DMS153 (cell line): ENCODE measurements at places on chromosomes 11 and 22.
A peak's percentile ranks its signal among the peaks of the same experiment; 100 is the strongest.

- no peak for DNase-seq
These were observed 10.4 kb downstream of the SPON1 start for GRCh38 chr11:13972944-13973343.

DNA sequence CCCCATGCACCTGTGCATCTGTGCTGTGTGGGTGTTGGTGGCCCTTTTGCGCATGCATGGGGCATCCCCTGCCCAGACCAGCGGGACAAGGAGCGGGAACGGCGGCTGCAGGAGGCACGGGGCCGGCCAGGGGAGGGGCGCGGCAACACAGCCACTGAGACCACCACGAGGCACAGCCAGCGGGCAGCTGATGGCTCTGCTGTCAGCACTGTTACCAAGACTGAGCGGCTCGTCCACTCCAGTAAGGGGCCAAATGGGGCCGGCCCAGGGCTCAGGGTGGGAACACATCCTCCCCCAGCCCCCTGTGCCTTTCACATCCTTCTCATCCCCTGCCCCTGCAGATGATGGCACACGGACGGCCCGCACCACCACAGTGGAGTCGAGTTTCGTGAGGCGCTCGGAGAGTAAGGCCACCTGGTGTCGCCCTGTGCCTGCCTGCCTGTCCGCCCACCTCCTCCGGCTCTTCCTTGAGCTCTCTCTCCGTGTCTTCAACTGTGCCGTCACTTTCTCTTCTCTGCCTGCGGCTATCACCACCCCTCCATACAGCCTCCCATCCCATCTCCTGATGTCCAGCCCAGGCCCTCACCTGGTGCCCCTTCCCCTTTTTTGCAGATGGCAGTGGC is 10.6 kb downstream of the SELENOM start:
- no peak for DNase-seq

DNA sequence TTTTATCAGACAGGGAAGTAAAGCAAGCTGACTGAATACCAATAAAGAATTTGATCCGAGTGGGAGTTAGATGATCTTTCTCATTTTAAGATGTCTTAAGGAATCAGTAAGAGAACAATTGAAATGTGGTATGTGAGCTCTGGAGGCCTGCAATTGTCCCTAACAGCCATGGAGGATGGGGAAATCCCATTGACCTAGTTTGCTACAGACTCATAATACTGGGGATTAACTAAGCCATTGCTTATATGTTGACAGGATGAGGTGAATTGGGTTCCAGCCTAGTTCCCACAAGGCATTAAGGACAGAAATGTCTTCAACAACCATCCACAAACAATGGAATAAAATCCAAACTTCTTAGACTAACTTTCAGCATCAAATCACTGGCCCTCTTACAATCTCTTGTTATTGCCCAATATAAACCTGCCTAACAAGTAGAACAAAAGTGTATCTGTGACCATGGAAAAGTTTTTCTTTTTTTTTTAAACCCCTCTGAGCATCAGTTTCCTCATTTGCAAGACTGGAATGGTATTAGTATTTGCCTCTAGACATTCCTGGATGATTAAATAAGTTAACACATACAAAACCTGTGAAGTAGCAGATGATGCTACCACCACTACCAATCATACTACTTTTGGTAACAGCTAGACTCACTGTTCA is 773.2 kb downstream of the DLG2 start:
- DNase-seq: no peak

GRCh38 chr22:36816636-36817524 is at the start of gene PVALB:
Gene PVALB (minus strand): TSS chr22:36817035. CDS start chr22:36817005, 30 bp downstream.
- no peak for DNase-seq

- DNase-seq: peak; percentile 53
These were observed 23.4 kb upstream of the SHISAL1 start for GRCh38 chr22:44335903-44336803.

- DNase-seq: no peak
These were observed 786 bp upstream of the ANKRD42 start for GRCh38 chr11:83192606-83193245.

GRCh38 chr11:6746626-6747025 is 25.1 kb downstream of the OR2AG2 start:
- no peak for DNase-seq

- DNase-seq: no peak
These were observed 651.7 kb downstream of the NELL1 start for GRCh38 chr11:21321072-21321471.

DNA sequence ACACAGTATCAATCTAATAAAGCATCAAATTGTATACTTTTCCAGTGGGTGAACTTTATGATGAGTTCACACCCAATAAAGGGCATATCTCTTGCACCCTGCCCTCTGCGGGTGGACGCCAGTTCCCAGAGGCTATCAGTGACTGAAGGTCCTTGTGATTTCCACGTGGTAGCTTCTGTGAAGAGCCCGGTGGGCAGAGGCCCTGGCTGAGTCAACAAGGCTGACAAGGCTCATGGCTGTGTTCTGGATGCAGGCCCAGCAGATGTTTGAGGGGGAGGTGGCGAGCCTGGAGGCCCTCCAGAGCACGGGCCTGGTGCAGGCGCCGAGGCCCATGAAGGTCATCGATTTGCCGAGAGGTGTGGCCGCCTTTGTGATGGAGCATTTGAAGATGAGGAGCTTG is 71.4 kb downstream of the PIWIL3 start:
- DNase-seq: peak; percentile 87

GRCh38 chr11:109148669-109149068 is 273.3 kb upstream of the C11orf87 start:
- DNase-seq: no peak

GRCh38 chr22:49628391-49629260 is 199.0 kb downstream of the BRD1 start:
- peak; percentile 22 for DNase-seq

- DNase-seq: no peak
These were observed 35.7 kb upstream of the GAB2 start for GRCh38 chr11:78453140-78453935.

GRCh38 chr11:68983801-68984200 is 3.0 kb upstream of the MRGPRD start:
- no peak for DNase-seq

DNA sequence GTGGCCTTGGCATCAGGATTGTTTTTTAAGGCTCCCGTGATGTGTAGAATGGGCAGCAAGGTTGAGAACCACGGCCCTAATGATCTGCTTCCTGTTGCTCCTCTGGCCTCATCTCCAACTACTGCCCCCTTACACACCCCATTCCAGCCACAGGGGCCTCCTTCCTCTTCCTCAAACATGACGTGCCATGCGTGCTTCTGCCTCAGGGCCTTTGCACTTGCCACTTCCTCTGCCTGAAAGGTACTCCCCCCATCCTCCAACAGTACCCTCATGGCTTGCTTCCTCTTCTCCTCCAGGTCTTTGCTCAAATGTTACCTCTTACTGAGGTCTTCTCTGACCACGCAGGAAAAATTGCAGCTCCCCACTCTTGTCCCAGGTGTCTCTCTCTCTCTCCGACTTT is 93.9 kb upstream of the CSNK2A3 start:
- DNase-seq: no peak

- peak; percentile 95 for DNase-seq
These were observed 127.6 kb upstream of the PARVA start for GRCh38 chr11:12249590-12250260.

- DNase-seq: no peak
These were observed 54.3 kb downstream of the IGSF9B start for GRCh38 chr11:133902506-133902905.

GRCh38 chr11:120867988-120868387 is 155.9 kb upstream of the TBCEL start:
- DNase-seq: no peak

DNA sequence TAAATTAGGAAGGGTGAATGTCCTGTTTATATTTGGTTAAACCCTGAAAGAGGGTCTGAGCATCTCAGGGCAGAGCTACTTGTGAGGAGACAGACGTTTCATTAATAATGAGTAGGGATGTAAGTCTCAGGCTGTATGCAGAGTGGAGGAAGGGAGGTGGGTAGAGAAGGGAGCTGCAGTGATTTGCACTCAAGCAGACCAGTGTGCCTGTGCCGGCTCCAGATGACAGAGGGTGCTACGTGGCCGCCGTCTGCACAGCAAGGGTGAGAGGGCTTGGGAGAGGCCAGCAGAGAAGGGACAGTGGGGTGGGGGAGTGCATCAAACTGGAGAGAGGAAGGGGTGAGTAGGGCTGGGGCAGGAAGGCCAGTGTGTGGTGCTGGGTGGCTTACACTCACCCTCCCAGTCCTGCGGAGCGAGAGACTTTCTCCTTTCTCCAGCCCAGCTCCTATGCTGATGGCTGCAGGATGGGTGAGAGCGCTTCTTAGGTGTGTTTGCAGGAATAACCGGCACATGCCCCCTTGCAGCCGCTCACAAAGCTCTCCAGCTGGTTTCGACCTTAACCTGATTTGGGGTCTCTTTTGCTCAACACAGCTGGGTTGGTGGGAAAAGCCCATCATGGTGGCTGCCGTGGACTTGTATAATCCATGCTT is 130.6 kb downstream of the ST3GAL4 start:
- DNase-seq: no peak
